ENCODE measurements at places on chromosomes 12 and 14.

DNA sequence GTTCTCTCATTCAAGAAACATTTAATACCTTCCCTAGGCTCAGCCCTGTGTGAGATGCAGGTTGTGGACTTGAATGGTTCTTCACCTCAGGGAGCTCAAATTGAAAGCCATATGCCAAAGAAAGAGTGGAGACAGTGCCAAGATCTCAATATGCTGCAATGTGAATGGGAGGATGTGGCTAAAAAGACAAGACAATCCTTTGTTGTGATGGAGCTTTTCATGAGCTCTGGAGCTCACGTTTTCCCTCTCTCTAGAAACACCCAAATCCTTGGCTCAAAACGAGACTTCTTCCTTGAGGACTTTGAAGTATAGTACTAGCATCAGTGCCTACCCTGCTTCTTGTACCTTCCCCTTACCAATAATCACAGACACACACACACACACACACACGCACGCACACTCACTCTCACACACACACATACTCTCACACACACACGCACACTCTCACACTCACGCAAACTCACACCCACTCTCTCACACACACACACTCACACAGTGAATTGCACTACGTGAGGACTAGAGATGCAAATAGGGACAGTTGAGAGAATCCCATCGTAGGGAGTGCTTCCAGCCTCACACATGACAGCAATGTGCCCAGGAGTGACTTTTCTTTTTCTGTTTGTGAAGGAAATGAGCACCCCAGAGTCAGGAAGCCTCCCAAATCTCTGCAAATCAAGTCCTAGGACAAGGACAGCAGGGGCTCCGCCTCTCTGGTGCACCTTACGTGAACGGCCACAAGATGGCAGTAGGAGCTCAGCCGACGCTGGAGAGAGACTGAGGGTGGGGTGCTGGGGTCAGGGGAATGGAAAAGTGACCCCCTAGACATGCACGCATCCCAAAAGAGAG, 231.4 kb downstream of the PCNX1 start:
- peak; percentile 50 for DNase-seq

GRCh38 chr14:23413681-23414080, 5.6 kb upstream of the MYH6 start:
- DNase-seq, result no peak

GRCh38 chr12:71415336-71416231, 24.0 kb upstream of the LGR5 start:
- DNase-seq, result no peak

DNA sequence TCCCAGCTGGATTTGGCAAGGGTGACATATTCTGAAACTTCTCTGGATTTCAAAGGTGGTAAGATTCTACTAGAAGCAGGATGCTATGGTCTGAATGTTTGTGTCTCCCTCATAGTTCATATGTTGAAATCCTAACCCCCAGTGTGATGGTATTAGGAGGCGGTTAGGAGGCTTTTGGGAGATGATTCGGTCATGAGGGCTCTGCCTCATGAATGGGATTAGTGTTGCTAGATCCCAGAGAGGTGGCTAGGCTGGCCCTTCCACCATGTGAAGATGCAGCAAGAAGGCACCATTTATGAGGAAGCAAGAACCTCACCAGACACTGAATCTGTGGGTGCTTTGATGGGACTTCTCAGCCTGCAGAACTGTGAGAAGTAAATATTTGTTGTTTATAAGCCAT, 11.0 kb upstream of the PEX5 start:
- DNase-seq, result no peak

DNA sequence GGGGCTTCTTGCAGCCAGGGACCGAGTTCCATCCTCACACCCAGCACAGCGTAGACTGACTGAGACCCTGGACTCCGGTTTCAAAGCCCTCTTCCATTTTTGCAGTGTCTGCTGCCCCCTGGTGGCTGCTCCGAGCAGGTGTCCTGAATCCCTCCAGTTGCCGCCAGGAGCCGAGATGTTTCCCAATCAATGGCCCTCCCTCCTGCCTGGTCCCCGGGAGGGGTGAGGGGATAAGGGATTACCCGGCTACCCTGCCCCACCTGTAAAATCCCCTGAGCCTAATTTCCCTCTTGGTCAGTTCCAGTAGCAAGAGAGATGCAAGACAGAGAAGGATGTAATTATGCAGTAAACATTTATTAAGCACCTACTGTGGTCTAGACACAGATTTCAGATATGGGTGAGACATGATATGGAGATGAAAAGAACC, 55.0 kb downstream of the PHETA1 start:
- peak; percentile 71 for DNase-seq

- DNase-seq, result no peak
These were observed 85.3 kb upstream of the OVCH1 start for GRCh38 chr12:29582677-29583272.

DNA sequence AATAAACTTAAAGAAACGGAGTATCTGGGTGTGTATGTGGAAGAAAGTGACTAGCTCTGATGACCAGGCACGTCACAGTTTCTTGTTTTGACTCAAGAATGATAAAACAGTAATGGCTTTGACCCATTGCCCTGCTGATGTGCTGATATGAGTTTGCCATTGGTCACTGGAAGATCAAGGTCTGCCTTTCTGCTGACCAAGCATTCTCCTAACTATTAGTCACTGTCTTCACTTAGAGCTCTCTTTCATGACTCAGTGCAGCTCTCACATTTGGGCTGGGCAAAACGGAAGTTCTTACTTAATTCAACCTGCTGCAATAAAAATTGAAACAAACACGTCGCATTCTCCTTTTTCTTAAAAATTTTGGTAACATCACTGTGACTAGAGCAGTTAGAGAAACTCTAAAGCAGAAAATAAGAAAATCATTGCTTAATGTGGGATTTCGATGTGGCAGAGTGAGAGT, 366.7 kb downstream of the BTG1 start:
- DNase-seq, result peak; percentile 37

DNA sequence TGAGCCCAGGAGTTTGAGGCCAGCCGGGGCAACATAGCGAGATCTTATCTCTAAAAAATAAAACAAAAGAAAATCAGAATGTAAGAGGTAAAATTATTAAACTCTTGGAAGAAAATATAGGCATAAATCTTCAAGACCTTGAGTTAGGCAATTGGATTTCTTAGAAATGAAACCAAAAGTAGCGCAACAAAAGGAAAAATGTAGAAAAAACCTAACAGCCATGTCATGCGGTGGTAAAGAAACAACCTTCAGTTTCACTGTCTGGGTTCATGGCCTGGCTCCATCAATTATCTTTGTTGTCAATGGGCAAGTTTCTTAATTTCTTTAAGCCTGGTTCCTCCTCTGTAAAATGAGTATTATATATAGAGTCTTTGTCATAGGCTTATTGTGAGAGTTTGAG, 5.6 kb upstream of the GCH1 start:
- DNase-seq, result no peak

DNA sequence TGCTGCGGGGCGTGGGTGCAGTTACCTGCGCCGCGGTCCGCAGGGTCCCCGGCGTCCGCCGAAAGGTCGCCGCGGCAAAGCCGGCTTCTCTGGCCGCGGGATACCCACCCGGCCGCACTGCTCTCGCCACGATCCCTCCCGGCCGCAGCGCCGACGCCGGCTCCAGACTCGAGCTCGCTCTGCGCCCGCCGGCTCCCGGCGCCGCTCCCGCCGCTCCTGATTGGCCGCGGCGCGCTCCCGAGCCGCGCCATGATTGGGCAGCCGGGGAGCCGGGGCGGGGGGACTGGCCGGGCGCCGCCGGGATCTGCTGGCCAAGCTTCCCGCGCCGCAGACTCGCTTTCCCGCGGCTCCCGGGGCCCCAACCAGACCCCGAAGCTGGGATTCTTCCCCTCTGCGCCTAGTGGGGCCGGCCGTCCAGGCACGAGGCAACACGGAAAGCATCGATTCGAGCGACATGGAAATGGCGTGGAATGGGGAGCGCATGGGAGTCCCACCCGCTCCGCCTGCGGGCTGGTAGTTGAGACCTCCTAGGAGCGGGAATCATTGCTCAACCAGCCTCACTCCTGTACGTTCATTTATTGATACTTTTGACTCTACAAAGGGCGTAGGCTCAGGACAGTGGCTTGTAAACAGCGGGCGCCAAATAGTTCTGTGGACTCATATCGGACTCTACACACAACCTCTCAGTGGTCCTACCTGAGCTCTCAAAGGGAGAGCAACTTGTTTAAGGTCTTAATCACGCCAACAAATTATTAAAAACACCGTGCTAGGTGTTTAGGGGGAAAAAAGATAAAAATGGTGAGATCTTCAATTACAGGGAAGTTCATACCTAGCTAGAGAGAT, 36.4 kb upstream of the STON2 start:
- no peak for DNase-seq

DNA sequence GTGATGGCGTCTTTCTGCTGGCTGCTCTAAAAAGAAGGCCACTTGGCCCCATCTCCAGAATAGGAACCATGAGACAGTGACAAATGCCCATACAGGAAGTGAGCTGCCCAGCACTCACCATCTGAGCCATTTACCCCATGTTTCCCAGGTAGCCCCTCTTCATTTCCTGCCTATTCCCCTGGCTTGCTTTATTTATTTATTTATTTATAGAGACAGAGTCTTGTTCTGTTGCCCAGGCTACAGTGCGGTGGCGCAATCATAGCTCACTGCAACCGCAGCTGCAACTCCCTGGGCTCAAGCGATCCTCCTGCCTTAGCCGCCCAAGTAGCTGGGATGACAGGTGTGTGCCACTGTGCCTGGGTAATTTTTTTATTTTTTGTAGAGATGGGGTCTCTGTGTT, 71.2 kb downstream of the RIN3 start:
- no peak for DNase-seq

GRCh38 chr14:62253911-62254310, 491.7 kb downstream of the SNAPC1 start:
- no peak for DNase-seq

GRCh38 chr12:100826323-100826722, 31.7 kb downstream of the ANO4 start:
- no peak for DNase-seq

GRCh38 chr12:42315108-42315507, 10.8 kb downstream of the ZCRB1 start:
- no peak for DNase-seq

- no peak for DNase-seq
These were observed 391.7 kb downstream of the TMEM117 start for GRCh38 chr12:44227616-44228015.

GRCh38 chr12:93537769-93538168, 34.7 kb upstream of the SOCS2 start:
- no peak for DNase-seq

- DNase-seq, result no peak
These were observed 181.8 kb downstream of the FUT8 start for GRCh38 chr14:65594153-65594881.

DNA sequence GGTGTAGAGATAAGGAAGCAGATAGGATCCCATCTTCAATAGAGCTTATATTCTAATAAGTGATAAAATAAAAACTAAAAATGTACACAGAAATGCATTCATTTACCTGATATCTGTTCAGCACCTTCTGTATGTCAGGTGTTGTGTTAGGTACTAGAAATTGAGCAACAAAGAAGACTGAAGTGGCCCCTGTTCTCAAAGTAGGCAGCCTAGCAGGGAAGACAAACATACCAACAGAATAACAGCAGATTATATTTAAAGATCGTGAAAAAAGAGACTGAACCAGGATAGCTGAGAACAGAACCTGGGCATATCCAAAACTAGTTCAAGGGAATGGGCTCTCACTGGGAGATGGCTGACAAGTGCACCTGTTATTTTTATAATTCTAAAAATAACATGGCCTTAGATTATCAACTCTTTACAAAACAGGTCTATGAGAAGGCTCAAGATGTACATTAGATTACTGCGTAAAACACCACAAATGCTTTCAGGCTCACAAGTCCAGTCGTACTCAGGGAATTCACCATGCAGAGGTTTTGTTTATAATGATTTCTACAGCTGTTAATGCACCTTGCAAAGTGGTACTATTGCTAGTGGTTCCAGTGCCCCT, 16.4 kb downstream of the ANO6 start:
- DNase-seq, result no peak

- DNase-seq, result no peak
These were observed 294.3 kb downstream of the APAF1 start for GRCh38 chr12:98939350-98939749.

- no peak for DNase-seq
These were observed 12.4 kb downstream of the MGST1 start for GRCh38 chr12:16359512-16360491.

DNA sequence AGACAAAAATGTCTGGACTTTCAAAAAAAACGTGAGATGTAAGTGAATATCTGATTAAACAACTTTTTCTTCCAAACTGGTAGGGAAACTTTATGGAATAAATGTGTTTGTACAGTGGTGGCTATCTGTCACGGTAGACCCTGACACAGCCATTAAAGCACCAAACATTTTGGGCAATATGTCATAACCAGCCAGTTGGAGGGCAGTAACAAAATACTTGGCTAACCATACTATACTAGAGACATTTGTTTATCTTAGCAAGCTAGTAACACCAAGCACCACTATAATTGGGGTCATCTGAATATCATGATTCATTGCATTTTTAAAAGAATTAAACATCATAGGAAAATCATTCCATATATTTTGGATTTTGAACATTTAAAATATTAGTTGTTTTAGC, 6.0 kb upstream of the MYF6 start:
- no peak for DNase-seq

GRCh38 chr12:131818821-131819585, 9.2 kb upstream of the MMP17 start:
- DNase-seq, result no peak

DNA sequence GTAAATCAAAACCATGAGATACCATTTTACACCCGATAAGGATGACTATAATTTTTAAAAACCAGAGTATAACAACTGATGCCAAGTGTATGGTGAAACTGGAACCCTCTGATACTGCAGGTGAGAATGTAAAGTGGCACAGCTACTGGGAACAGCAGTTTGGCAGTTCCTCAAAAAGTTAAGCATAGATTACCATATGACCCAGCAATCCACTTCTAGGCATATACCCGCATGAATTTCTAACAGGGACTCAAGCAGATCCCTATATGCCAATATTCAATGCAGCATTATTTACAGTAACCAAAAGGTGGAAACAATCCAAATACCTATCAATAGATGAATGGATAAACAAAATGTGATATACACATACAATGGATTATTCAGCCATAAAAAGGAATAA, 57.4 kb downstream of the BAZ1A start:
- no peak for DNase-seq
